ENCODE measurements at places on chromosomes 6 and 20. TPM values are rescaled to one million over a fixed set of nuclear protein-coding genes. Genes with fewer than 3 reads are reported as not detected.

DNA sequence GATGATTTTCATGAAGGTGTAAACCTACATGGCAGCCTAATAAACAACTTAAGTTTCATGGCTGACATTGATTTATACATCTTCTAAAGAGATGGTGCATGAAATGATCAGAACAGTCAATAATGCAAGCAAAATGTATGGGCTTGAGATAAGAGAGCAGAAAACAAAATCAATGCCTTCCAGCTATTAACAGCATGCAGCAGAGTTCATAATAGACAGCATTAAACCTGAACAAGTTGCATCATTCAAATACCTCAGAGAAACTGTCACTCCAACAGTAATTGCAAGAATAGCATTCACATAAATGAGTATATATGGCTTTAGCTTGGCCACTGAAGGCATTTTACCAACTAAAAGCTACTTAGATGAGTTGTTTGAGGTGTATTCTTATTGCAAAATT is 319.6 kb upstream of the ARID1B start:
- no peak for DNase-seq

DNA sequence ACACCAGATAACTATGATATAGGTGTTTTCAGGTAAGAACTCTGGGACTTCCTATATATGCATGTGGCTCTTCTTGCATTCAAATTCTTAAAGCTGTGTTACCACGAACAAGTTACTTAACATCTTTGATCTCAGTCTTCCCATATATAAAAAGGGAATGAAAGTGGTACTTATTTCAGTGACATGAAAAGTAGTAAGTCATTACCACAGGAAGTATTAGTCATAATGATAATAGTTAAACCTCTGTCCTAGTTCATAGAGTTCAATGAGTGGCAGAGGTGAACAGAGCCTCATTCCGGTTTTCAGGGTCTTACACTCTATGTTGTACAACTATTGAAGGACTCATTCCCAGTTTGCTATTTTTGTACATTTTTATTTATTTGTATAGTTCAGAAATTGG is 237.0 kb downstream of the NKAIN2 start:
- DNase-seq = no peak

DNA sequence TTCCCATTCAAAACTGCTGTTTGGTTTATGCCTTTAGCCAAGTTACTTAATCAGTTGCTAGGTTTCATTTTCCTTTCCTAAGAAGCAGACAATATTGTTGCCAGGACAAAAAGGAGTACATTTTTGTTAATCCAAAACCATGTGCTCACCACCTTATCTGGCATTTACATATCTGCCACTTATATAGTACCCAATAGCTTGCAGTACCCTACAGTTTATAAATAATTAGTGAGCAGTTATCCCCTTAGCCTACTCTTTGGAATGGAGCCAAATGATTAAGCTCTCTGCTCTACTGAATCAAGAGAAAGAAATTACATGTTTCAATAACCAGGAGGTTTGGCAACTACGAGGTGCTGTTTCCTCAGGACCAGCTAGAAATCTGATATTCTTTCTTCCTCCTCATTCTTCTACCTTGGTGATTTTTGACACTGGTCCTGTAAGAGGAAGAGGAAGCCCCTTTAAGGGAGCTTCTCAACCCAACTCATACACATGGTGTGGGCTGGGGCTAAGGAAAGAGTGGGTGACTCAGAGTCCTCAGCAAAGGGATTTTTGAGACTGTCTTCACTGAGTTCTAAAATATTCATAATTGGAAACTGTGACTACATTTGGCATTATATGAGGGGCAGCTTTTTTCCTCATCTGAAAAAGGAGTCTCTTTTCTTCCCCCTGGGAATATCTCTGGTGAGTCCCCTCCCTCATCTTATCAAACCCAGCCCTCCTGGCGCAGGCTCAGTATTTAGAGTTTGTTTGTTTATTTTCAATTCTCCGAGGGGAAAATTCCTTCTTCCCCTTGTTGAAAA is 1.5 kb downstream of the ZNFX1 start:
- peak; percentile 68 for DNase-seq

DNA sequence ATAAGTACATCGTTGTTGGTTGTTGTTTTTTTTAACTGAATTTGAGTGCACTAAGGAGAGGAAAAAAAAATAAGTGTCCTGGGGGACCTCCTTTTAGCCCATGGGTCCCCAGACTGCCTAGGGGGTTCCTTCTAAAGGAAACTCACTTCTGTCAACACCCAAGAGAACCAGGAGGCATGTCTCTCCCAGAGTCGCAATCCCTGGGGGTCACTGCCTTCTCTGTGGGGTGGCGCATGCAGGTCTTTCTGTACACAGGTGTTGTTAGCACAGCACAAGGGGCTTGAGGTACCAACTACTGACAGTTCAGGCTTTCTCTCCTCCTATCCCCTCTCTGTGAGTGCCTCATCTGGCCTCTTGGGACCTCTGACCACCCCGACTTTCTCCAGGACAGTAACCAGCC is 7.3 kb upstream of the ARMC2 start:
- DNase-seq = no peak

DNA sequence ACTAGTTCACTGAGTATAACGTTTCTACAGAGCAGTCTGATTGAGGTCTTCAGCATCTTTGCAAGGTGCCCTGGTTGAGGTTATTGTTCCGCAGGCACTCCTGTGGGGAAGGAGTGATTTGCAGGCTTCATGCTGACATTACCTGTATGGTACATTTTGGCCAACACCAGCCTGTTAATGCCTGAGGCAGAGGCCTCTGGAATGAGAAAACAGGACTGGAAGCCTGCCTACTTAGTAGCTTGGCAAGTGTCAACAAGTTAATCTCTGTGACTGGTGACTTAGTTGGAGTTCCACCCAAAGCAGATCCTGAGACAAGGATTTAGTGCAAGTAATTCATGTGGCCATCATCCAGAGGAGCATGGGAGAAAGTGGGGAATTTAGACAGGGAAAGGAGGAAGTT is 24.6 kb downstream of the MAS1 start:
- DNase-seq = no peak

DNA sequence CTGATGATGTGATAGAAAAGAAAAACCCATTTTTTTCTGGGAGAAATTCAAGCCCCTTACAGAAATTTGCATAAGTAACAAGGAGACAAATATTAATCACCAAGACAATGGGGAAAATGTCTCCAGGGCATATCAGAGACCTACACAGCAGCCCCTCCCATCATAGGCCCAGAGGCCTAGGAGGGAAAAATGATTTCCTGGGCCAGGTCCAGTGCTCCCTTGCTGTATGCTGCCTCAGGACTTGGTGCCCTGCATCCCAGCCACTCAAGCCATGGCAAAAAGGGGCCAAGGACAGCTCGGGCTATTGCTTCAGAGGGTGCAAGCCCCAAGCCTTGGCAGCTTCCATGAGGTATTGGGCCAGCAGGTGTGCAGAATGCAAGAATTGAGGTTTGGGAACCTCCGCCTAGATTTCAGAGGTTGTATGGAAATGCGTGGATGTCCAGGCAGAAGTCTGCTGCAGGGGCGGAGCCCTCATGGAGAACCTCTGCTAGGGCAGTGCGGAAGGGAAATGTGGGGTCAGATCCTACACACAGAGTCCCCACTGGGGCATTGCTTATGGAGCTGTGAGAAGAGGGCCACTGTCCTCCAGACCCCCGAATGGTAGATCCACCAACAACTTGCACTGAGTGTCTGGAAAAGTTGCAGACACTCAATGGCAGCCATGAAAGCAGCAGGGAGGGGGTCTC is 7.6 kb upstream of the DBNDD2 start:
- no peak for DNase-seq

- DNase-seq = peak; percentile 32
Observed at GRCh38 chr20:11372876-11373790, 544.6 kb upstream of the BTBD3 start.

DNA sequence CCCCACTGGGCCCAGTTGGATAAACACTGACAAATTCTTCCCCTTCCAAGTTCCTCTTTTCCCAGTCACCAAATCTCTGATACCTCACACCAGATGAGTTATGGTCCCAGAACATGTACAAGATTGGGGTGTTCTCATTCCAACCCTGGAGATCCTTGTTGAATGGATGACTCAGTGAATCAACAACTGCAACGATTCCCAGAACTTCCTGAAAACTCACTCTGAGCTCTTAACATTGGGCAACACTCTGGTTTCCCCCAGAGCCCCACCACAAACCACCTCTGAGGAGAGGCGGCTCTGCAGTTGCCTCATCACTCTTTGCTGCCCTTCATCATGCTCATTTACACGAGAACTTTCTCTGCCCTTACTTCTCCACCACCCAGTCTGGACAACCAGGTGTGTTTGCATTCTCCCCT is 115.2 kb downstream of the MRPL14 start:
- DNase-seq = peak; percentile 99

DNA sequence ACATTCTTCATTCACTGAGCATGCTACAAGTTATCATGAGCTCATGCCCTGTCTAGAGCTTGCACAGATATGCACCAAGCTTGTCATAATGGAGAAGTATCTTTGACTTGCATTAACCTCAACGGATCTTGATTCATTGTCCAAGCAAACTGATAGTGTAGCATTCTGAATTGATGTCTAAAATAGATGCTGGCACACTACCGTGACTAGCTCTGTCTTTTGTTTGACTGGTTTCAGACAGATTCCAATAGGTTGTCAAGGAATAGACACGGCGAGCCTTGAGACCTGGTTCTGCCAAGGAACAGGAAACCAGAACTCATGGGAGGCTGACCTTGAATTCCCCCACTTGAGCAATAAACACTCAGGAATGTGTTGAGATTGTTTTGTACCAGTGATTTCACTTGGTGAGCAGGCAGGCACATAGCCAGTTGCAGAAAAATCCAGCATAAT is 1153.1 kb upstream of the GJE1 start:
- peak; percentile 98 for DNase-seq

DNA sequence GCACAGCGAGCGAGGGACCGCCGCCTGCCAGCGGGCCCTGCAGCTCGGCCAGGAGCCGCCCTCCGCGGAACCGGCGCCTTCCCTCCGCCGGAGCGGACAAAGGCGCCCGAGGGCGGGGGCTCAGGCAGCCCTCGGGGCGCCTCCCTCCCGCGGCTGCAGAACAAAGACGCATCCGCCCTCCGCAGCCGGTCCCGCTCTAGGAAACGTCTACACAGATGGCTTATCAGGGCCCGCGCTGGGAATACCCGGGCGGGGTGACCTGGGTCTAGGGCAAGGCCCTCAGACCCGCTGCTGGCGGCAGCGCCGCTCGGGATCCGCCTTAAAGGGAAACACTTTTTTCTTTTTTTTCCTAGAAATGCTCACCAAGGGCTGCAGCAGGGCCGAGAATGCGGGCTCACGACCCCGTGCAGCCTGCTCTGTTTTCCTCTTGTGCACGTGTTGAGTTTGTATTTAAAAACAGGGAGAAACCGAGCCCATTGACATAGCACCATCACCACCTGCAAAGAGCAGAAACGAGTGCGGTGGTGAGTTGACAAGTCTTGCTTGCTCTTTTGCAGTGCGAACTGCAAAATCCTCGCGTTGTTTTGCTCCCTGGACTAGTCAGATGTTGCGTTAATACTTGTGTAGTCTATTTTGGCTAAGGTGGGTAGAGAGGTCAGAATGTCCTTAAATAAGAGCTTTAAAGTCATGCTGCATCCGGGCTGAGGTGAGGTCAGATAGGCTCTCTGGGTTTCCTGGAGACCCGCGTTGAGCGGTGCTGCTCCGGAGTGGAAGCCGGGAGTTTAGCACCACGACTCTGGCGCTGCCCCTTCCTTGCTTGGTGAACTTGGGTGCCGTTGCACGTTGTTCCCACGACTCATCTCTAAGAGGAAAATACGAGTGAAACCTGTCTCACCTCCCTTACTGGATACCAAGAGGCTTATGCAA is 1.1 kb upstream of the RPS6KA2 start:
- peak; percentile 51 for DNase-seq

DNA sequence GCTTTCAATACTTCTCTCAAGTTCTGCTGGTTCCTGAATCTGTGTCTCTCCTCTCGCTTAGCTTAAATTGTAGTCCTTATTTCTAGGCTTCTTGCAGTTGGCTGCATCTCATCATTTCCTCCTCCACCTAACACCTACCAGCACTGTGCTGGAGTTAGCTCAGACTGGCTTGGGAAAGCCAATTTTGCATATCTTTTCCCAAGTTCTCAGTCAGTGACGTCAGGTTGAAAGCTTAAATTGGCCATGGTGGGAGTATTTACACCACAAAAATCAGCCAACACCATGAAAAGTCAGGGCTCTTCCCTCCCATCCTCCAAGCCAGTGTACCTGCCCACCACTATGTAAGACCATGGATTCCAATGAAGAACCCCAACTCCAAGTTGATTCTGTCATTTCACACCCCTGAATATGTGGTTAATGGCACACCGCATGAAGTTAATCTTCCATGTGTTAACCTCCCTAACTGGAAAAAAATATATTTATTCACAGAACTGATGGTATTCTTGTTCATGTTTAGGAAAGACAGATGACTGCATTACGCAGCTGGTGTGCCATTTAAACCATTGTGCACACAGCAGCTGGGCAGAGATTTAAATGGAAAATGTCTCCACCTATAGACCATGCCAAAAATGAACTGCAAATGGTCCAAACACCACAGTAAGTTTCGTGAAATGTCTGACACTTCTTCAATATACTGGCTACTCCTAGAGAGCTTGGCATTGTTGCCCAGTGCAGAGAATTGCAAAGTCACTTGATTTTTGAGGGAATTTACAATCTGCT is 274.1 kb upstream of the MAP3K7 start:
- DNase-seq = no peak

DNA sequence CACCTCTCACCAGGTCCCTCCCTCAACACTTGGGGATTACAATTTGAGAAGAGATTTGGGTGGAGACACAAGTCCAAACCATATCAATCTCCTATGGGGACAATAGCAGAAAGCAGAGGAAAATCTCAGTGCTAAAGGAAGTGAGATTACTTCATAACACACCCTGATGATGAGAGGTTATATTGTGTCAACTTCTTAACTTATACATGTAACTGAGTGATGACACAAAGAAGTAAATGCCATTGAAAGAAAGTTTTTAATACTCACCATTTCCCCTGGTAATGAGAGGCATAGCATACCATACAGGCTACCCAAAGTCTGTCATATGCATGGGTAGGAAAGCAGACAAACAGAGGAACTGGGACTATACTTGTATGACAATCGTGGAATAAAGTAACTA is 137.2 kb downstream of the MMUT start:
- peak; percentile 26 for DNase-seq

- DNase-seq = no peak
Observed at GRCh38 chr6:157951828-157952227, 29.8 kb upstream of the SYNJ2 start.

- no peak for DNase-seq
Observed at GRCh38 chr6:134190883-134191282, 127.0 kb downstream of the SGK1 start.

GRCh38 chr20:19757487-19758132 is 448 bp upstream of the RIN2 start:
- DNase-seq = peak; percentile 85

GRCh38 chr6:76240092-76240491 is 167.6 kb upstream of the IMPG1 start:
- no peak for DNase-seq

- no peak for DNase-seq
Observed at GRCh38 chr6:63436356-63436755, 116.6 kb upstream of the LGSN start.

PYGB gene
- total RNA-seq = 203 TPM

RBBP8NL gene
- total RNA-seq = not detected

STAU1 gene
- total RNA-seq = 63.8 TPM

ANKRD66 gene
- total RNA-seq = not detected

PAX1 gene
- total RNA-seq = not detected

ABT1 gene
- total RNA-seq = 10.0 TPM

GNMT gene
- 0.36 TPM for total RNA-seq
